ENCODE measurements at places on chromosomes 5 and 9.

DNA sequence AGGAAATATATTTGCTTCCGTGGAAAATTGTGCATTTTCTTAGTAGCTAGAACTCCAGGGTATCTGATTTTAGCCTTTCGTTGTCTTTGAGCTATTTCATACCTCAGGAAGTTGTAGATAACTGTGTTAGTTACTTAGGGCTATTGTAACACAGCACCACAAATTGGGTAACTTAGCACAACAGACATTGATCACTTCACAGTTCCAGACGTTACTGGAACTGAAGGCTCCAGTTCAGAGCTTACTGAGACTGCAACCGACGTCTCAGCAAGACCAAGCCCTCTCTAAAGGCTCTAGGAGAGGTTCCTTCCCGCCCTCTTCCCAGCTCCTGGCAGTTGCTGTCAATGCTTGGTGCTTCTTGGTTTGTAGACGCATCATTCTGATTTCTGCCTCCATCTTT, 17.7 kb upstream of the ANKRD33B start:
- DNase-seq, result no peak

DNA sequence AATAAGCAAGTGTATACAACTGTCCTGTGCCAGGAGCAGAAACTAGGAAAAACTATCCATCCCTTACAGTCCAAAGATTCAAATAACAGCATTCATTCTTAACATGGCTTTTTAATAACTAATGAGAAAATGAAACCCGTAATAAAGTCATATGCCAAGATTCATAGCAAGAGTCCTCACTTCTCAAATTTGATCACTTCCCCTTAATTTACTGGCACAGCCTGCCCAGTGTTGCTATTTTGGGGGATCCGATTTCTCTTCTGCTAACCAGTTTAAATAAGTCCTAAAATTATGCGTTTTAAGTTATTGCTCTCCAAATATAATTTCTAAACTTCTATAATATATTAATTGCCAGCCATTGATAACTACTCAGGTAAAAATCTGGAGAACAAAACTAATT, 177.0 kb upstream of the PTGER4 start:
- no peak for DNase-seq

- no peak for DNase-seq
Observed at GRCh38 chr5:167821151-167821550, 470.3 kb upstream of the WWC1 start.

GRCh38 chr5:173679909-173680630, 63.6 kb upstream of the BOD1 start:
- DNase-seq, result no peak

All from stimulated activated CD8-positive, alpha-beta memory T cell treated with anti-CD3 and anti-CD28 coated beads, Interleukin-15, amount 100 ng/mL, for 24 hours (primary cell).